ENCODE measurements at places on chromosomes 6 and 20.

DNA sequence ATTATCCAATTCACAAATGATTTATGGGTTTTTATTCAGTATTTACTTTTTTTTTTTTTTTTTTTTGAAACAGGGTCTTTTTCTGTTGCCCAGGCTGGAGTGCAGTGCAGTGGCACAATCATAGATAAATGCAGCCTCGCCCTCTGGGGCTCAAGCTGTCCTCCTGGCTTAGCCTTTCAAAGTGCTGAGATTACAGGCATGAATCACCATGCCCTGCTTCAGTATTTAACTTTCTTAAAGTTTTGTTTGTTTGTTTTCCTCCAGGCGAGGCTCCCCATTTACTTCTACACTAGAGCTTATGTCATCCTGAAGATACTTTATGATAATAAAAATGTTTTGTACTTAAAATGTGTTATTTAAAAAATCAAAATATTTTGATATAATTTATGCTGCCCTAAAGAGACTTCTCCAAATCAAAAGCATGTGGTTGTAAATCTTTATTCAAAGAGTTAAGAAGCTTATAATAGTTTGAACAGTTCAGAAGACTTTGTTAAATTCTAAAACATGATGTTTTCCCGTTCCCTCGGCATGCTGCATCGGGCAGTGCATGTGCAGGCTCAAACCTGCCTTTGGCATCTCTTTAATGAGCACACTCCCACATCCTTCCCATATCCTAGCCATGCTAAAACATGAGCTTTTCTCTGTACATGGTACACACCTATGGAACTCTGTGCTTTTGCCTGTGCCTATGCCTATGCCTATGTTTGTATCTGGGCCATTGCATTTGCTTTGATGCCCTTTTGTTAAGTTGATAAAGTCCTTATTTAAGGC, 11.0 kb downstream of the SMPDL3A start:
- DNase-seq: no peak

DNA sequence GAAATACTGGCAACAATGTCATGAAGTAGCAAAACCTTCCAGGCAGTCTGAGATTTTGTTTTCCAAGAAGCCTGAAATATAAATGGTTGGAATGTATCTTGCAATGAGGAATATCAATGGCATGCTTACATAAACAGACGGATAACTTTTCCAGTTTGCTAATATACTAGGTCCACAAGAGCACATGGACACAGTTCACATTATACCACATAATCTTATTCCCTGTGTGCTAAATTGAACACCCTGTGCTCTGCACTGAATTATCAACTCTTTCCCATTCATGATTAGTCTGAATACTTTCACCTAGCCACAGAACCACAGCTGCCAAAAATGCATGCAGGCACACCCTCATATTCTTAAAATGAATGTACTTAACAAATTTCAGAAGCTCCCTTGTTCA, 274.3 kb downstream of the COL12A1 start:
- no peak for DNase-seq

DNA sequence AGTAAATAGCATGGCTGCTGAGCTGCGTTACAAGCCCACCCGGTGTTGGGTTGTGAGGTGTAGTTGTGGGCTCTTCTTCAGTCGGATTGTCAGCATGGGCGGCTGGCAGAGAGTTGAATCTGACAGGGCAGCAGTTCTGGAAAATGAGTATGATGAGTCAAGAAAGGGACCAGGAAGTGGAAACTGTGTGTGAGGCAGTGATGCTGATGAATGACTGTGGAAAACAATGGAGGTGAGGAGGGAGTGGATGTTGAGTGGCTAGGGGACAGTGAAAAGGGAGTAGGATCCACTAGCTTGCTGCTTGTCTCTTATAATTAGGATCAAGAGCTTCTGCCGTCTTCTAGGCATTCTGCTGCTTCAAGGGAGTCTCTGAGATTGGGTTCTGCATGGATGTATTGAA, 154.3 kb downstream of the ESR1 start:
- DNase-seq: no peak

- DNase-seq: no peak
Measured at GRCh38 chr6:139699335-139699734, 324.9 kb upstream of the CITED2 start.

- DNase-seq: no peak
Measured at GRCh38 chr6:33877982-33878535, 74.3 kb upstream of the MLN start.

- DNase-seq: no peak
Measured at GRCh38 chr6:109896341-109896740, 81.8 kb upstream of the GPR6 start.

GRCh38 chr6:139895205-139895793, 520.9 kb upstream of the CITED2 start:
- no peak for DNase-seq

- no peak for DNase-seq
Measured at GRCh38 chr6:67908379-67908778, 726.7 kb upstream of the ADGRB3 start.

- DNase-seq: no peak
Measured at GRCh38 chr6:146664871-146665360, 66.1 kb downstream of the ADGB start.

DNA sequence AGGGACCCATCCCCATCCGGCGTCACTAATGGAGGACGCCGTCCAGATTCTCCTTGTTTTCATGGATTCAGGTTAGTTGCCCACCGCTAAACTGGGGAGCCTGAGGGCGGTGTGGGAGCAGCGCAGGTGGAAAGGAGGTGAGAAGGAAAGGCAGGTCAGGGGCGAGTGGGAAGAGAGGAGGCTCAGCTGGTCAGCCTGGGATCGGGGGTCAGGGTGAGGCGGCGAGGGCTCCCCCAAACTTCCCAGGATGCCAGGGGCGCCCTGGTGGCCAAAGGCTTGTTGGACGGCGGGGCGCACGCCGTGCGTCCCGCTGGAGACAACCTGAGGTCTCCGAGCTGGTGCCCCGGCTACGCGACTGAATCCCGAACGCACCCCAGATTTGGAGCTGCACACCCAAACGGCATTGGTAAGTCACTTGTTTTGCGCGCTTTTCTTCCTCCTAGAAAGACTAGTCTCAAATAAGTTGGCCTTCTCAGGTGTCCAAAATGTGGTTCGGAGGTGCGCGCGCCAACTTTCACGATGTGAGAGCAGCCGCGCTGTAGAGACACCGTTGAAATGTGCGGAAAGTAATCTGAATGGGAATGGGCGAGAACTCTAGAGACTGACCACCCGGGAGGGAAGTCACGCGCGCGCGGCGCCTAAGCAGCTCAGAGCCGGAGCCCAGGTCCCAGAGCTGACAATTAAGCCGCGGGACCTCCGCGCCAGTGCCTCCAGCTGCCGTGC, 9.7 kb downstream of the GNAS-AS1 start:
- no peak for DNase-seq

GRCh38 chr6:21426841-21427490, 166.6 kb upstream of the SOX4 start:
- DNase-seq: no peak

GRCh38 chr20:32285082-32285620, 7.7 kb downstream of the KIF3B start:
- no peak for DNase-seq

- no peak for DNase-seq
Measured at GRCh38 chr20:17463711-17464110, 67.5 kb downstream of the BFSP1 start.

DNA sequence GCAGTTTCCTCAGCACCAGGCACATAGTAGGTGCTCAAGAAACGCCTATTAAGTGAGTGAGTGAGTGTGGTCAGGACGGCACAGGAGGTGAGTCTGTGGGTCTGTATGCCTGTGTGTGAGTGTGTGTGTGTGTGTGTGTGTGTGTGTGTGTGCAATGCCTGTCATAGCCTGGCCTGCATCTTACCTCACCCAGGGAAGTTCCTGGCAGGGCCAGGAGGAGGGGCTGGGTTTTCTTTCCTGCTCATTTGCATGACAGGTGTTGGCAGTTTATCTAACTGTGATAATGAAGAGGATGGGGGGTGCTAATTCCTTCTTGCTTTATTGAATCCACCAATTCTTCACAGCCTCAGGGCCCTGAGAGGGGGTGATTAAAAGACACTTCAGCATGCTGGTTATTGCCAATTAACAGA, 146.7 kb upstream of the MLN start:
- DNase-seq: no peak

GRCh38 chr6:12001004-12001705, 11.0 kb upstream of the HIVEP1 start:
- no peak for DNase-seq

DNA sequence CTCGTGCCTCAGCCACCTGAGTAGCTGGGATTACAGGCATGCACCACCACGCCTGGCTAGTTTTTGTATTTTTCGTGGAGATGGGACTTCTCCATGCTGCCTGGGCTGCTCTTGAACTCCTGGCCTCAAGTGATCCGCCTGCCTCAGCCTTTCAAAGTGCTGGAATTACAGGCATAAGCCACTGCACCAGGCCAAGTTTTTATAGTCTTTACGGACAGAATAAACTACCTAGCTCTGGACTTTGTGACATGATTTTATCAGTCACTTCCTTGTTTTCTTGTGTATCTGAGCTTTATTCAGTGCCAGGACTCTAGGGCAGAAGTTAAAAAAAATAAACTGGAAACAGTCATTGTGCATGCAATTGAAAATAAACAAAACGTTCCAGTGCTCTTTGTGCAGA, 46.7 kb upstream of the RALGAPA2 start:
- DNase-seq: no peak

DNA sequence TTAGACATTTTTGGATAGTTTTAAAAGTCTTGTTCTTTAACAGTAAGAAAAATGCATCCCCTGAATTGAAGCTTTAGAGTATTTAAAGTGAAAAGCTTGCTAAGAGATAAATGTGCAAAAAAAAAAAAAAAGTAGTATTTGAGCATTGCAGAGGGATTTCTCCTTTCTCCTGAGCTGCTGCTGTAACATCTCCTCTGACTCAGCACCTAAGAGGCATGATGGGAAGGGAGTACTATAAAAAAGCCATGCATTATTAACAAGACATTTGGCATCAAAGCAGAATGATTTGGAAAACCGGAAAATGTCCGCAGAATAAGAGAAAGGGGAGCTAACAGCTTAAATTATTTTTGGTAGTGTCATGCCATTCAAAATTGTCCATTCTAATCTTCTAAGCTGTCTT, 27.9 kb downstream of the B4GALT5 start:
- DNase-seq: no peak

DNA sequence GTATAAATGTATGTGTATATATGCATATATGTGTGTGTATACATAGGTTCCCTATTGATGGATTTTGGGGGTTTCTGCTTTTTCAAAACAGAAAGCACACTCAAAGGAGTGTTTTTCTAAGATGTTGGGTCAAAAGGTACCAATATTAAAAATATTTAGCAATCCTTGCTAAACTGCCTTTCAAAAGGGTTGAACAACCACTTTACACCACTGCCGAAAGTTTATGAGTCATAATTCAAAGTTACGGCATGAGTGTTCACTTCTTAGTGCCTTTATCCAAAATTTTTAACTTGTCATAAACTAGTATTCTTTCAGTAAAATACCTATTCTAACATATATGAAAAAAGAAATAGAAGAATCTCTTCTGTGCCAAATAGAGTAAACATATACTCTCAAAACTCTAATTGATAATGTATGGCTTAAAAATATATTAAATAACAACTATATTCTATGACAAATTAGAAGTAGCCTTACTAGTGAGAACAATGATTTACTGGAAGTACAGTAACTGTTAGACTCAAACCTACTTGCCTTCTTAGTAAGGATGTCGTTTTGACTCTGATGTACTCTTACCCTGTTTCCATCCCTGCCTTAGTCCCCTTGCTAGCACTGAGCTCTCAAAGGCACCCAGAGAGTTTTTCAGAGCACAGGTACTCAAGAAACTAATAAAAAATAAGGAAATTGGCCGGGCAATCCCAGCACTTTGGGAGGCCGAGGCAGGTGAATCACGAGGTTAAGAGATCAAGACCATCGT, 136.1 kb downstream of the INSM1 start:
- DNase-seq: no peak

GRCh38 chr20:6703047-6703446, 64.4 kb upstream of the BMP2 start:
- no peak for DNase-seq

DNA sequence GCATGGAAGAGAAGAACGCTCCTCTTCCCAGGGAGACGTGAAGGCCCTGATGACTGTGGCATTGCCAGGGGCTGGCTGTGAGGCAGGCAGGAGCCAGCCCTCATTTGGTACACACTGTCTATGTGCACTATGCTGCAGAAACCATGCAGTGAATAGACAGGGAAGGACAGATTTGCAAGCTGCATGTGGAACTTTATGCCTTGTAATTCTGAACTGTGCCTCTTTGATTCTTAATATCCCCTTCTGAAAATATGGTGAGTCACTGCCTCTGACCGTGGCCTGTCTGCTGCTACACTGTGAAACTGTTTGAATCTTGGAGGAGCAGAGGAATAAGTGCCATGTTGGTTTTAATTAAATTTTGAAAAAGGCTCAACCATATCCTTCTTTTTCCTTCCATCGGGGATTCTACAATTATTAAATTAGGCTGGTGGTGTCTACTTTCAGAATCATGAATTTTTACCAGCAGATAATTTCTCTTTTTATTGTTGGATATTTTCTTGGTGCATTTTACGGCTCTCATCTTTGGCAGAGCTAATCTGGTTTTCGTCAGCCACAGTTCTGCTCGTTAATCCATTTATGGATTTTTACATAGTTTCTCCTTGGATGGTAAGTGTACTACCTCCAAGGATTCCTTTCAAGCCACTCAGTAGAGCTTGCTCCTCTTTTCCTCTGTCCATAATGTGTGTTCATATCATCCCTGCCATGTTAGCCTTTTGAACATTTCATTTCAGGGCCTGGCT, 301.0 kb upstream of the SLC35B3 start:
- DNase-seq: no peak

- no peak for DNase-seq
Measured at GRCh38 chr6:71252960-71253359, 35.7 kb upstream of the OGFRL1 start.

GRCh38 chr6:74289884-74290283, 593.9 kb downstream of the CD109 start:
- DNase-seq: no peak

DNA sequence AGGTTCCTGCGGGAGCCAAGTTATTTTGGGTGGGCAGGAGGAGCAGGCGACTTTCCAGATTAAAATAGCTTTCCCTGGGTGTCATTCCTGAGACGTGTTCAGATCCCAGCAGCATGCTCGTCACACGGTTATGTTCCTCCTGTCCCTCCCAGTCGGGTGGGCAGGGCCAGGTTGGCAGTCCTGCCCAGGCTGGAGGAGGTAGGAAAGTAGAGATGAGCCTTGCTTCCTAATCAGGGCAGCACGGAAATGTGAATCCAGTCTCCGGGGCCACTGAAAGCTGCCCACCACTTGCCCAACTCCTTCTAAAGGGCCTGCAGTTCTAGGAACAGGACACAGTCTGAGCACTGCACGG, 137.0 kb downstream of the MRPL14 start:
- DNase-seq: no peak

GRCh38 chr6:122657601-122658000, 47.4 kb downstream of the PKIB start:
- DNase-seq: no peak

- DNase-seq: no peak
Measured at GRCh38 chr6:15588971-15589634, 73.7 kb downstream of the DTNBP1 start.

- DNase-seq: no peak
Measured at GRCh38 chr6:38773338-38773737, 58.2 kb downstream of the DNAH8 start.

All from stimulated activated CD4-positive, alpha-beta T cell treated with anti-CD3 and anti-CD28 coated beads, Interleukin-1b, Interleukin-23, amount 100 ng/mL, for 4 hours (primary cell).